ENCODE measurements at places on chromosomes 5 and 9. TPM values are rescaled to one million over a fixed set of nuclear protein-coding genes. Genes with fewer than 3 reads are reported as not detected.

GRCh38 chr5:109324351-109324750 lies 85.4 kb downstream of the PJA2 start:
- no peak for DNase-seq

GRCh38 chr5:169333518-169333917 lies 32.6 kb upstream of the SLIT3 start:
- DNase-seq, result no peak

- DNase-seq, result no peak
Measured at GRCh38 chr9:109134167-109134578, 14.4 kb upstream of the TMEM245 start.

GRCh38 chr5:36222620-36223019 lies 19.1 kb downstream of the NADK2 start:
- DNase-seq, result no peak

DNA sequence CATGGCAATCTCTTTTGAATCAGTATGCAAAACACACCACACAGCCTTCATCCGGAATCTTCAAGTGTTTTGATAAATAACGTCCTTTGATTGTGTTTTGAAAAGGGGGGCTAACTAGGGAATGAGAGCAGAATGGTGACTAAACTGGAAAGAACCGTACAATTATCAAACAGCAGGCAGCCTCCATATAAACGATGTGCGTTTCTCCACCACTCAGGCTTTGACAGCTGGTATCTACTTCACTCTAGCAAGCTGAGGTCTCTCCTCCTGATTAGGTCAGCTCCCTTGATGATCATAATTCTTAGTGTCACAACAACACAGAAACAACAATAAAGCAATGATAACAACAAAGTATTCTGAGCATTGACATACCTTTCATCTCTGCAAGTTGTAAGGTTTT lies 465.9 kb downstream of the TUSC1 start:
- DNase-seq, result no peak

- no peak for DNase-seq
Measured at GRCh38 chr5:5203451-5203850, 63.3 kb downstream of the ADAMTS16 start.

GRCh38 chr9:4045556-4045955 lies 254.3 kb downstream of the GLIS3 start:
- DNase-seq, result no peak

TRPM3 gene
- 0.50 TPM for total RNA-seq

SSBP2 gene
- total RNA-seq, result 30.8 TPM

IER5L gene
- 71.5 TPM for total RNA-seq

SLCO4C1 gene
- total RNA-seq, result under 0.01 TPM

ARHGEF37 gene
- total RNA-seq, result 5.3 TPM

JMY gene
- 27.2 TPM for total RNA-seq
